ENCODE measurements at places on chromosomes 16 and 17.

- no peak for DNase-seq
Measured at GRCh38 chr17:32701871-32702270, 175.1 kb downstream of the MYO1D start.

GRCh38 chr17:68507576-68507975 lies 4.7 kb upstream of the PRKAR1A start:
- DNase-seq: no peak

GRCh38 chr16:22879466-22879865 lies 65.5 kb downstream of the HS3ST2 start:
- no peak for DNase-seq

- DNase-seq: no peak
Measured at GRCh38 chr16:85645021-85645589, 32.0 kb downstream of the GSE1 start.

DNA sequence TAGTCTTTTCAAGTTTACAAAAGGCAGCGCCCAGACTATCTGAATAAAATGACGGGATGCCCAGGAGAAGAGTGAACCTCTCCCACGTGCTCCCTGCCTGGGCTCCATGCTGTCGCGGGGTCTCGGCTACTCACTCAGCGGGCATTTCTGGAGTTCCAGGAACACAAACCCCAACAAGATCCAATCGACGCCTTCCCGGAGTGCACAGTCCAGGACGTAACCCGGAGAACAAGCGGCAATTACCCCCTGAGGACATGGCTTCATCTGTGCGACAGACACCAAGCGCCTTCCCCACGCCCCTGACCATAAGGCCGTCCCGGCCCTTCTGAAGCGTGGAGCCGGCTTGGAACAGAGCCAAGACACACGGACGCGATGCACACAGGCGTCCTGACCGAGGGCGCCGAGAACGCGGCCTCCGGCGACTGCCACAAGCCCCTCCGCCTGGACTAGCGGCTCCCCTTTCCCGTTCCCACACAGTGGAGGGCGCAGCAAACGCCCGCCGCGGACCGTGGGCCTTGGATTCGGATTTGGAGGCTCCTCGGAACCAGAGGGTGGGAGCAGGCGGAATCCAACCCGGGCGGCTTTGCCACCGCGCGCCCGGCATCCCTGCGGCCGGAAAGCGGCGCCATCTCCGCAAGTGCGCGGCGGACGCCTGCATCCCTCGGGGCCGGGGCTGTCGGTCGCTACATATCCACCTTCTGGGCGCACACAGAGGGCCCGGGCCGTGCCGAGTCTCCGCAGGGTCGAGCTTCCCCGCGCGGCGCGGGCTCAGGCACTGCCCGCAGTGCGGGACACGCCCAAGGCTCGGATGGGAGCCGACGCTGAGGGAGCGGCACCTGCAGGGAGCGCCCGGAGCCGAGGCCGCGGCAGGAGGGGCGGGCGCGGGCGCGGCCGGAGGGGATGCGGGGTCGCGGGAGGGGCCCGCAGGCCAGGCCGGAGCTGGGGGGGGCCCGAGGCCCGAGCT lies 725 bp downstream of the ABCA3 start:
- no peak for DNase-seq

GRCh38 chr16:12565423-12565822 lies 238.3 kb downstream of the CPPED1 start:
- DNase-seq: no peak

GRCh38 chr17:68053231-68054013 lies 17.9 kb downstream of the KPNA2 start:
- no peak for DNase-seq

GRCh38 chr17:58110012-58110411 lies 26.8 kb downstream of the DYNLL2 start:
- DNase-seq: no peak

DNA sequence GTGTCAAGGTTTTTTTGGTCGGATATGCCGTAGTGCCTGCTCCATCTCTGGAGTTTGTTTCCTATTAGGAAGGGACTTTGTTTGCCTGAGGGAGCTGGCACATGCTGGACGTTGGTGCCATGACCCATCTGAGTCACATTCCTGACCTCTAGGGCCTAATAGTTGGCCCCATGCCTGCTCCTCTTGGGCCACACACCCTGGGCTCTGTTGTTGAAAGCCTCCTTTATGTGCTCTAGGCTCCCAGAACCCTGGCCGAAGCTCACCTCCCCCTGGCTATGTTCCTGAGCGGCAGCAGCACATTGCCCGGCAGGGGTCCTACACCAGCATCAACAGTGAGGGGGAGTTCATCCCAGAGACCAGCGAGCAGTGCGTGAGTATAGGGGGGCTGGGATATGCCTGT lies 18.4 kb downstream of the LIMD2 start:
- no peak for DNase-seq

- DNase-seq: no peak
Measured at GRCh38 chr17:50260501-50260911, 13.8 kb upstream of the TMEM92 start.

GRCh38 chr16:72112452-72112792 lies 18.8 kb downstream of the DHX38 start:
- DNase-seq: no peak

GRCh38 chr16:16867973-16868372 lies 489.0 kb downstream of the NPIPA7 start:
- no peak for DNase-seq

- DNase-seq: no peak
Measured at GRCh38 chr17:74192950-74193781, 10.3 kb upstream of the RPL38 start.

GRCh38 chr17:7226721-7227710 lies 7.3 kb downstream of the ACADVL start:
- no peak for DNase-seq

GRCh38 chr17:70099884-70100283 lies 24.9 kb downstream of the KCNJ16 start:
- DNase-seq: no peak

DNA sequence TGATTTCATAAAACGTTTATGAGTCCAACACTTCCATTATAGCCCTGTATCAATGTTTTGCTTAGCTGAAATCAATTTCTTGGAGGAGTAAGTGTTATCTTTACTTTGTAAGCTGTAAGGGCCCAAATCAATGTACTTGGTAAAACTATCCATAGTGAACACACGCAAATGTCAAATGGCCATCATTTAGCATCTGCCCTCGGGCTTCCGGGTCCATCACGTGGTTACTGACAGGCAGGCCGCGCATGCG lies 687 bp upstream of the NARF start:
- DNase-seq: no peak

- DNase-seq: no peak
Measured at GRCh38 chr16:65316808-65317207, 194.9 kb upstream of the CDH11 start.

DNA sequence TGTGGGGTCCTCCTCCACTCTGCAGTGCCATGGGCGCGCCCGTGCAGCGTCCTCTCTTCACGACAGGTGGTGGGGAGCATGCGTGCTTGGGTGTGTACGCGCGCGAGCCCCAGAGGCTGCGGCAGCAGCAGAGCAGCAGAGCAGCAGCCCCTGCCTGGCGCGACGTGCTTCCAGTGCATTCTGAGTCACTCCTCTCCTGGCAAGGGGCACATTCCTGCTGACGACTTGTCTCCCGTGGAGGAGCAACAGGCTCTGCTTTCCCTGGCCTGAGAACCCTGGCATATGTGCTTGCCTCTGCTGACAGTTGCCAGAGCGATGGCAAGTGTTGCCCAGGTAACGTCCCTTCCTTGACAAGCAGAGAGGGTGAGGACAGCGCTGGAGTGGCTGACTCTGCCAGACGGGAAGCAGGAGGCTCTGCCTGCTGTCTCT lies 133.8 kb upstream of the PLCG2 start:
- no peak for DNase-seq

DNA sequence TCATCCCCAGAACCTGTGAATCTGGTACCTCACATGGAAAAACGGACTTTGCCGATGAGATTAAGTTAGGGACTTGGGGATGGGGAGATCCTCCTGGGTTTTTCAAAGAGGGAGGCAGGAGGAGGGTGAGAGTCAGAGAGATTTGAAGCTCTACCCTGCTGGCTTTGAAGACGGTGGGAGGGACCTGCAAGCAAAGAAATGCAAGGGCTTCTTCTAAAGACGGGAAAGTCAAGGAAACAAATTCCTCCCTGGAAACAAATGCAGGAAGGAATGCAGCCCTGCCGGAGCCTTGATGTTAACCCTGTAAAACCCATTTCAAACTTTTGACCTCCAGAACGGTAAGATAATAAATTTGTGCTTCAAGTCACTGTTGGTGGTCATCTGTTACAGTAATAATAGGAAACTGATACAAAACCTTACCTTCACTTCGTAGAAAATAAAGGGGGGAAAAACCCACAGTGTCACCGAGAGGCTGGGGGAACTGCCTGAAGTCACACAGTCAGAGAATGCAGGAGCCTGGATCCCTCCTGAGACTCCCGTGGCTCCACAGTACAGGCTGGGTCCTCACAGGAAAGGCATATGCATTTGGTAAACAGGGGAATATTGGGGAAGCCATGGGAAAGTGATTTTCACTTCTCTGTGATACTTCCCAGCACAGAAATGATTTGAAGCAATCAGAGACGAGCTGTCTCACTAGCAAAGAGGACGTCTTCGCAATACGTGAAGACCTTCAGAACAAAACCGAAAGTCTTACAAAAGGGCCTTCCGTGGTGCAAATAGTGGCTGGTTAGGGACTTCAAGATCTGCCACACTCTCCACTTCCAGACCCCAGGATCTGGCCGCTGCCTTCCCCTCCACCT lies 58.9 kb upstream of the CLEC3A start:
- no peak for DNase-seq

GRCh38 chr17:5329784-5330557 lies 47.9 kb downstream of the RABEP1 start:
- no peak for DNase-seq

DNA sequence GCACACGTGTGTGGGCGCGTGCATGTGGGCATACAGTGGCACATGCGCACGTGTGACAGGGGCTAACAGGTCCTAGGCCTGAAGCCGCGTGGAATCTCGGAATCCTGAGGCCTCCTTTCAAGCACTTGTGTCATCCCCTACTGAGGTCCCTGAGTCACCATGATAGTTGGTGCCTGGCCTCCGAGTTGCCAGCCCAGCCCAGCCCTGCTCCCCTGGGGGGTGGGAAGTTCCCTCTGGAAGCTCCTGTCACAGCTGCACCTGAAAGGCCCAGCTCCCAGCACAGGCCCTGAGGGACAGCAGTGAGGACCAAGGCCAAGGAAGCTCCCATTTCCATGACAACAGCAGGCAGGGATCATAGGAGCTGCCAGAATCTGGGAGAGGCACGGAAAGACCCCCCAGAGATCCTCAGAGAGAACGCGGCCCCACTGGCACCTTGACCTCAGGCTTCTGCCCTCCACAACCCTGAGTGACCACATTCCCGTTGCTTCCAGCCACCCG lies 35.4 kb upstream of the ENPP7 start:
- no peak for DNase-seq

- no peak for DNase-seq
Measured at GRCh38 chr16:10485698-10486382, 94.6 kb downstream of the EMP2 start.

- DNase-seq: no peak
Measured at GRCh38 chr17:11643851-11644250, 45.6 kb downstream of the DNAH9 start.

DNA sequence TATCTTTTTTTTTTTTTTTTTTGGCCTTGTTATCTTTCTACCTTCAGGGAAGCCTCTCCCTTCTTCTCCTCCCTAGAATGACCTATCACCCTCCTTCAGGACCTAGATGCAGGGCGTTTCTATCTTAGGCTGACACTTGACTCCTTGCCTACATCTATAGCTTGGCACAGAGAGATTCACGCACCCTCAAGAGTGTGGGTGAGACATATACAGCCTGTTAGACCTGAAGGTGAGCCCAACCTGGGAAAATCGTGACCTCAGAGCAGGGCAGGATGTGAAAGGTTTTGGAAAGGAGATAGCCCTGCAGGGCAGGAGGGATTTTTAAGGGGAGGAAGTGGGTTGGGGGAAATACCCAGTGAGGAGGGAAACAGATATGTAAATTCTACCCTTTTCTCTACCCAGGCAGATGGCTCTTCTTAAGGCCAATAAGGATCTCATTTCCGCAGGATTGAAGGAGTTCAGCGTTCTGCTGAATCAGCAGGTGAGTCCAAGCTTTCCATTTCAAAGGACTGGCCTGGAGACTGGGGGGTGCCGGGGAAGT lies at the start of gene AHSP:
Gene AHSP, plus strand, starts transcription at position 167 of the 541 bp plus-strand sequence. Its CDS starts 240 bp downstream, at position 407.
- DNase-seq: no peak

- no peak for DNase-seq
Measured at GRCh38 chr16:14398014-14398717, 231.9 kb downstream of the PARN start.

DNA sequence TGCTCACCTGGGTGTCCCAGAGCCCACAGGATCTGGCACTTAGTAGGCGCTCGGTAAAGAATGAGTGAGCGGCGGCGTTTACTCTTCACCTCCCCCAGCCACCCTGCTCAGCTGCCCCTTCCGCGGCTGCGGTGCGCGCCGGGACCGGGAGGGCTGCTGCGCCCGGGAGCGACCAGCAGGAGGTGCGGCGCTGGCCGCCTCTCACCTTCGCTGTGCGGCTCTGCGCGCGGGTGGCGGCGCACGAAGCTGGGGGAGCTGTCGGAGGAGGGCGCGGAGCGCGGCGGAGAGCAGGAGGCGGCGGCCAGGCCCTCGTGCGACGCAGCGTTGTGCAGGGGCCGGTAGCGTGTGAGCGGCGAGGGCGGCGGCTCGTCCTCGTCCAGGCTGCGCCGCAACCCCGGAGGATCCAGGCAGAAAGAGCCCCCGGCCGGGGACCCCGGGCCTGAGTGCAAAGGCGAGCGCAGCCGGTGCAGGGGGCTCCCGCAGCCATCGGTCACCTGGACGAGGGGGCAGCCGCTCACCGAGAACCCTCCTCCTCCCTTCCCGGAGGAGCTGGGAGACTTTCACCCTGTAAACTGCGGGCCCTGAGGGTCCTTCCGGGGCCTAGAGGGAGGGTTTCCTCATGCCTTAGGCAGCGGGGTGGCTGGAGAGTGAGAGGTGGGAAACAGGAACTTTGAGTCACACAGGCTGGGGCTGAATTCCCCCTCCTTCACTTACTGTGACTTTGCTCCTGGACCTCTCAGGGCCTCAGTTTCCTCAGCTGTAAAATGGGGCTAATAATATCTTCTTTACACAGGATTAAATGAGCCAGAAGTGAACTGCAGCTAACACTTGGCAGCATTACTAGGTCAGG lies 12.5 kb downstream of the SAMD14 start:
- no peak for DNase-seq

- DNase-seq: no peak
Measured at GRCh38 chr17:70084476-70084875, 9.5 kb downstream of the KCNJ16 start.

- DNase-seq: no peak
Measured at GRCh38 chr17:55743103-55743679, 7.7 kb upstream of the PCTP start.

- DNase-seq: no peak
Measured at GRCh38 chr17:41624208-41625101, at the start of gene KRT17. KRT17 (minus strand) TSS chr17:41624575; CDS start chr17:41624509, 66 bp downstream.

Data from stimulated activated CD8-positive, alpha-beta memory T cell treated with anti-CD3 and anti-CD28 coated beads, Interleukin-2, amount 100 ng/mL, for 1 hour (primary cell).